ENCODE measurements at places on chromosomes 2 and 18. TPM values are rescaled to one million over a fixed set of nuclear protein-coding genes. Genes with fewer than 3 reads are reported as not detected.

DNA sequence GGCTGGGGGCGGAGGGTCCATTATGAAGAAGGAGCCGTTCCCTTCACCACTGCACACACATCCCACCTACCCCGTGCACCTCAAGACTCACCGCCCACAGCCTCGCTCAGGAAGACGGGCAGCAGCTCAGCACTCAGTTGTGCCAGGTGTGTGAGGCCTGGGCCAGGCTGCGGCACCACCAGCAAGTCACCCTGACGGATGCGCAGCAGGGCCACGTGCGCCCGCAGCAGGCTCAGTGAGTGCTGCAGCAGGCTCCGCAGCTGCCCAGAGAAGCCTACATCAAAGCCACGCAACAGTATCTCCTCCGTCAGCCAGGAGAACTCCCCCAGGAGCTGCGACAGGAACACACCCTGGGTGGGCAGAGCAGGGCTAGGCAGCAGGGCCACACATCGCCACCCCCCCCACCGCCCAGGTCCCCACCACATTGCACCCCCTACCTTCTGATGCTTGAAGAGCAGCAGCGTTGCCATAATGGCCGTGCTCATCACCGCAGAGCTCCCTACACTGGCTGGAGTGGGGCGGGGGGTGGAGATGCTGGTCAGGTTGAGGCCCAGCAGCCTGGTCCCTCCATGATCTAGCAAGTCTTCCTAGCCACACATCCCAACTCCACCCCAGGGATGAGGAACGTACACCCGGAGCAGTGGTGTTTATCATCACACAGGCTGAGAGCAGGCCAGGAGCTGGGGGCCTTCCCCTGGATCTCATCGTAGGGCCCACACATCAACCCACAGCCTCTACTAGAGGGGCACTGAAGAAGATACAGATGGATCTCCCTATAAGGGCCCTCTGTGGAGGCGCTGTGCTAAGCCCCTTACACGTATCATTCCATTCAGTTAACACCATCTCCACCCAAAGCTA is 10.2 kb downstream of the GPAT2 start:
- DNase-seq: no peak
- H3K4me1 ChIP-seq: no peaks in the 10 kb centered on the region
- H3K4me3 ChIP-seq: no peak overlapping the region
- H3K36me3 ChIP-seq: no peaks in the 10 kb centered on the region
- H3K27me3 ChIP-seq: no peaks in the 10 kb centered on the region

Gene PLEKHH2
- 38.0 TPM for total RNA-seq

Gene POTEC
- not detected for total RNA-seq

DNA sequence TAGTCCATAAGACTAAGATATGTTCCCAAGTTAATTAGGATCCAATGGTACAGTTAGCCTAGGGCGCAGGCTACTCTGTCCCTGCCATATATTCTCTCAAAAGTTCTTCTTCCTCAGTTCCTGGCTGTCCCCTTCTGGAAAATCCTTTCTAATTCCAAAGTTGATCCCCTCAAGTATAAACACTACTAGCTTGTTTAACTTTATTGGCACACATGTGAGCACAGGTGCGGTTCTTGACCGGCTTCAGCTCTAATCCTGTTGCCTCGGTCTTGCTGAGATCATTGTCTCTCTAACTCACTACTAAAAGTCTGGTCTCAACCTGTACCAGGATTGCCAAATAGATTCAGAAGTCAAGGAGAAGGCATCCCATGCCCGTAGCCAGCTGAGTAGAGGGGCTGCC is 89.0 kb downstream of the SEMA4F start:
- no peak overlapping the region for H3K4me3 ChIP-seq

All from aorta (tissue), 5 donors.